ENCODE measurements at places on chromosomes 16 and 17.
A peak's percentile ranks its signal among the peaks of the same experiment; 100 is the strongest.

DNA sequence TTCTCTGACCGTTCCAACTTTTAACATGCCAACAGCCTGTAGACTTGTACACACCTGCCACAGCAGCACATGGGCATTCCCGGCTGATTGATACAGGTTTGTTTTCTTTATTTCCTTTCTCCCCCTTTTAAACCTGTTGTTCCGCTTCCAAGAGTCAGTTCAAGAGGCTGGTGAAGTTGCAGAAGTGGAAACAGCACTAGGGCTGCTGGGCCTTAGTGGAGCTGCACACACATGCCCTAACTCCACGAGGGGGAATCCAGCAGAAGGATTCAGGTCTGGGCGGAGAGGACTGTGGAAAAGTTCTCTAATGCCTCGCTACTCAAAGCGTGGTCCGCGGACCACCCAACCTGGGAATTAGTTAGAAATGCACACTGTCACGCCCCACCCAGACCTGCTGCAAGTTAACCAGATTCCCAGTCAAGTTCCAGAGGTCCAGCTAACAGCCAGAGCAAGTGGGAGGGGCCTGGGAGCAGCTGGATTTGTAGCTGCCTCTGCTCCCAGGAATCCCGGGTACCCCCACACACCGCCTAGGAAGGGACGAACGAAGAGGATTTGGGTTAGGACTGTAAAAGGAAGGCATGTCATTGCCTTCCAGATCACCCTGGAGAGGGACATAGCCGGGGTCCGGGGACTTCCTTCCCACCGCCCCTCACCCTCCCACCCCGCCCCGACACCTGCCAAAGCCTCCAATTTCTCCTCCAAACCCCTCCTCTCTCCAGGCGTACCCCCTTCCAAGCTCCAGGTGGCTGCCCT, 542 bp downstream of the SLC39A11 start:
- peak; percentile 65 for DNase-seq

GRCh38 chr17:64219571-64219970, 43.5 kb downstream of the TEX2 start:
- DNase-seq = no peak

DNA sequence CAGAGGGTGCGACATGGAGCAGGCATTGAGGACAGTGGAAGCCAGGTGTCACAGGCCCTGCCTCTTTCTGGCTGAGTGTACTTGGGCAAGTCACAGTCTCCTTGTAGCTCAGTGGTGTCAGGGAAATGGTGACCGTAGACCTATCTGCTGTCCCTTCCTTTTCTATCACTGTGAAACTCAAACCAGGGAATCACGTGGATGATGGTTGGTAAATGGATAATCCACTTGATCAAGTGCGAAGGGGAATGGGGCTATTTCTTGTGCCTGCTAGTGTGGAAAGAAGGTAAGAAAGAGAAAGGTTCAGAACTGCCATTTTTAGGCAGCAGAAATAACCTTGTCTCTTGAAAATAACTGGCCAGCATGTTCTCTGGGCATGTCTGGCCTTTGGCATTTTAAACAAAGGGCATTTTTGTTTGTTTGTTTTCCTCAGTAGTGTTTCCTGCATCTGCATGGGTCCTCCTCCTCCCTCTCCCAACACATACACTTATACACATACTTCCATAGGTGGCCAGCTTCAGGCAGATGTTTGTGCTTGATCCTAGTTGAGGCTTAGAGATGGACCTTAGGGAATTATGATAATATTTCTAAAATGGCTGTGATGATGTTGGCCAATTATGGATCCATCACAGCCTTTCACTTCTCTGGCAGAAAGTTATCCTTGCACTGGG, 7.1 kb downstream of the TBX4 start:
- DNase-seq = no peak

DNA sequence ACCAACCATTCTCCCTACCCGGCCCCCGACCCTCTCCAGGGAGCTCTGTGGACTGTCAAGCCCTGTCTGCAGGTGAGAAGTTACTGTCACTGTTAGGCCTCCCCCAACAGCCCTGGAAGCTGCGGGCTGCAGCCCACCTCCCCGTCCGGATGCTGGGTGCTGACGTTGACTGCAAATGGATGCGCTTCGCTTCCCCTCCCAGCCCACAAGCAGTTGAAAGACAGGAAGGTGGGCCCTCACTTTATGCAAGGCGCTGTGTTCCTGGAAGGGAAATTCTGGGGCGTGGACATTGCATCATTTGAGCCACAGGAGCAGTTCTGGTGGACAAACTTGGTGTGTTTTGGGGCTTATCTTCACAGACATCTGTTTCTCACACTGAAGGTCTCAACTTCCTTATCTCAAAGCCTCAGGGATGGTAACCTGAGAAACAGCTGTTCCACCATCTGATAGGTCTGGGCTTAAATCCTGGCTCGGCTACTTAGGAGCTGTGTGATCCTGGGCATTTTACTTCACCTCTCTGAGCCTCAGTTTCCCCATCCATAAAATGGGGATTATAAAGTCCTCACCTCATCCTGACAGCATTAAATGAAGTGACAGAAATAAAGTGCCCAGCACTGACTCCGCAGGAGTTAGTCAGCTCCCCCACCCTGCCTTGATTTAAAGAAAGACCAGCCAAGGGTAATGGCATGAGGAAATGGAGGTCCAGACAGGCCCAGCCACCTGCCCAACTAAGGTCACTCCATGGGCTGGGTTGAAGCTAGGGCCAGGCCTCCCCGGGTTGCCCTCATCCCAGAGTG, 4.6 kb upstream of the DRC7 start:
- DNase-seq = no peak

- DNase-seq = no peak
These were observed 117.7 kb downstream of the USP22 start for GRCh38 chr17:20925091-20925490.

GRCh38 chr17:1920948-1921351, 91.1 kb downstream of the RPA1 start:
- no peak for DNase-seq

DNA sequence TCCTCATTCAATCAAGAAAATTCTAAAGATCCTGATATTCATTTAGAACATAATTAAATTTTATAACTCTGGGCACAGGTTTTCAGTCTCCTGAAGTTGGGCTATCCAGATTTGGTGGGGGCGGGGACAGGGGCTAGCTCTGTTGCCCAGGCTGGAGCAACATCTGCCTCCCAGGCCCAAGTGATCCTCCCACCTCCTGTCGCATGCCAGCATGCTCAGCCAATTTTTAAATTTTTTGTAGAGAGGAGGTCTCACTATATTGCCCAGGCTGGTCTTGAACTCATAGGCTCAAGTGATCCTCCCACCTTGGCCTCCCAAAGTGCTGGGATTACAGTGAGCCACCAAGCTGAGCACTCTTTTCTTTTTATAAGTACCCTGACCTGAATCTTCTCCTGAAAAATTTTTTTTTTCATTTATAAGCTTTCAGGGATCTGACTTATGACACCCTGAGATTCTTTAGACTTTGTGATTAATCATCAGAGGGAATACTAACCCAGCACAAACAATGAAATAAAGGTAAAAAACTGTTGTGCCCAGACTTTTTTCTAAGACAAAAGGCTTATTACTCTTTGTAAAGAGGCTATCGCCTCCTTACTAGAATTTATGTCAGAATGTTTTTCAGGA, 62.6 kb downstream of the TUBD1 start:
- DNase-seq = no peak

DNA sequence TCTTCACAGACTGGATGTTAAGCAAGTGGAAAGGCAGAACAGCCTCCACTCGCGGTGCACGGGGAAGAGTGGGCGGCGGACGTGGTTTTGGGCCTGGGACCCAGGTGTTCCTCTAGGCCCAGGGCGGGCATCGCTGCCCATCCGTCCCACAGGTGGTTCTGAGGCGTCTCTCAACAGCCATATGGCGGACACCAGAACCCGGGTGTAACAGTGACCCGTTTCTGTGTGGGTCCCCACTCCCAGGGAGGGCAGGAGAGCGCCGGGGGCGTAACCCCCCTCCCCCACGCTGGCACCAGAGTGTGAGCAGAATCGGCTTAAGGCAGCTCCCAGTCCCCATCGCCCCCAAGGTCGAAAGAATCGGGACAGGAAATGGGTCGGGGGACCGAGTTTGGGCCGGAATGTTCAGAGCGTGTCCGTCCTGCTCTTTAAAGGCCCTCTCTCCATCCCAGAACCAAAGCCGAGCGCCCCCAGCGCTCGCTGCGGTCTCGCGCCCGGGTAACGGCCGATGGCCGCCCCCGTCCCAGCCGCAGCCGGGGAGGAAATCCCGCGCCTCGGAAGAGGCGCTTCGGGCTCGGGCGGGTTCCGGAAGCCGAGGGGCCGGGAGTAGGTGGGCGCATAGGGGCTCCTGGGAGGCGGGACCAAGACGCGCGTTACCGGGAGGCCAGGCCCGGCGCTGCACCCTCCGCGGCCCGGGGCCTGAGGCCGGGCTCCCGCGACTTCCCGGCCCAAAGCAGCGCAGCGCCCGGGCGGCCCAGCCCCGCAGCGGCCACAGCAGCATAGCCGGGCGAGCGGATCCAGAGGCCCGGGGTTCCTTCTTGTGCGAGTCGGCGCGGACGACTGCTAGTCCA, at the start of gene TK2:
TK2 (minus strand) TSS at position 839 of the 848 bp plus-strand sequence; CDS start at position 778, 61 bp downstream.
- peak; percentile 64 for DNase-seq

- no peak for DNase-seq
These were observed 23.7 kb upstream of the PHF12 start for GRCh38 chr17:28975031-28975430.

- no peak for DNase-seq
These were observed 95.9 kb downstream of the ABCC1 start for GRCh38 chr16:16045296-16045695.

DNA sequence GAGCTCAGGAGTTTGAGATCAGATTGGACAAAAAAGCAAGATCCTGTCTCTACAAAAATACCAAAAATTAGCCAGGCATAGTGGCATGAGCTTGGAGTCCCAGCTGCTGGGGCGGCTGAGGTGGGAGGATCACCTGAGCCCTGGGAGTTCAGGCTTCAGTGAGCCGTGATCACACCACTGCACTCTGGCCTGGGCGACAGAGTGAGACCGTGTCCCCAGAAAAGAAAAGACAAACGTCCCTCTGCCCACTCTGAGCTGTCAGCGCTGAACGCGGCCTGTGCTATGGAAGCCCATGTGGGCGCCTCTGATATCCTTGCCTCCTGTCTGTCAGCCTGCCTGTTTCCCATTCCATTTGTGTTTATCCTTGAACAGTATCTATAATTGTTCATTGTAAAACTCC, 50.7 kb downstream of the FOXK2 start:
- DNase-seq = no peak

DNA sequence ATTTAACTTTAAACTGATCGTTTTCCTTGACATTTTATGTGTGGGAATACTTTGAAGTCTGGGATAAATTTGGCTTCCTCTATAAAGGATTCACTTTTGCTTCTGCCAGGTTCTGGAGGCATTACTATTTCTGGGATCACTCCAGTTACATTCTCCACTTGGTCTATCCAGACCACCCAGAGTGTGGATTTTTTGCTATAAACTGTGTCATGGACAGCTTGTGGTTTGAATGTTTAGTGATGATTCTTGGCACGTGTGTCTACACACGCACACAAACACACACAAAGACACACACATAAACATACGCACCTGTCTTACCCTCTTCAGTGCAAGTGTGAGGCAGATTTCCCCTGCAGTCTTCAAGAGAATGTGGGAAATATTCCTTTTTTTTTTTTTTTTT, 27.4 kb upstream of the MSI2 start:
- no peak for DNase-seq

DNA sequence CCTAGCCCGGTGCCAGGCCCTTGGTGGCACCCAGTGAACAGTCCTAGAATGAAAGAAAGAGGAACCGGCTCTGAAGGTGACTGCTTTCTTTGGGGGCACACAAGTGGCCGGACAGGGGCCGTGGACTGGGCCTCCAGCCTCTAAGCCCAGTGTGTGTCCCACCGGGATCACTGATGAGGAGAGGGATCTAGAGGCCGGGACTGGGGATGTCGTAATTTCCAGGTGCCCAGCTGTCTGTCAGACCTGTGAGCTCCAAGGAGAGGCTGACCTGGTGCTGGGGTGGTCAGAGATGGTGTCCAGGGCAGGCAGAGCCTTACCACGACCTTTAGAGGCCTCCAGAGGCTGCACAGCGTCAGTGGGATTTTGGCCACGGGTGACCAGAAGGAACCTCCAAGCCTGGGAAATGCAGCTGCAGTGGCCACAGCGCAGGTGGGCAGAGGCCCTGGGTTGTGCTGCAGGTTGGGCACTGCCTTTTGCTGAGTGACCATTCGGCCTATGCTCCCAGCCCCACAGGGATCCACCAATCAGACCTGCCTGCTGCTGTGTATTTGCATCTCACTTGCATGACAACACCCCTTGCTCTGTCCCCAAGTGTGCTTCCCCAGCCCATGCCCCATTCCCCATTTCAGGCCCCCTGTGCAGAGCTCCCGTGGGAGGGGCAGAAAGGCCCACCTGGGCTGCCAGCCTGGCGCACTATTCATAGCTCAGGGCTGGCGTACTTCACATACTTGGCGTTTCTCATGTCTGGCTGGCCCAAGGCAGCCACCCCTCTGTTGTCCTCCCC, 12.5 kb downstream of the ARHGAP23 start:
- no peak for DNase-seq

GRCh38 chr17:56819431-56820145, 14.1 kb downstream of the C17orf67 start:
- DNase-seq = peak; percentile 18

DNA sequence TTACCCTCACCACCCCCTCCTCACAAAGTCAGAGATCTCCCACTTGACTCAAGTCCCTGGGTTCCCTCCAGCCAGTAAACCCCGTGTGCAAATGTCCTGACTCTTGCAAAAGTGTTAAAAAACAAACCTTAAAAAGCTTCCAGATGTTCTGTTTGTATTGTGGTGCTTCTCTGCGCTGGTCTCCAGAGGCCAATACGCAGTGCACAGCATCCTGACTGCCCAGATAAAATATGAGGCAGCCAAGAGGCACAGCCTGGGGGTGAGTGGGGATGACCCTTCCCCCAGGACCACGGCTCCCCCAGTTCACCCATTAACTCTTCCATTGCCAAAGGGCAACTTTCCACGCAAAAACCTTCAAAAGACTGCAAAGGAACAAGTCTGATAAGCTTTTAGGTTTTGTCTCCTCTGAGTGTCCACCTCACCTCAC, 291.8 kb downstream of the SOX9 start:
- no peak for DNase-seq

DNA sequence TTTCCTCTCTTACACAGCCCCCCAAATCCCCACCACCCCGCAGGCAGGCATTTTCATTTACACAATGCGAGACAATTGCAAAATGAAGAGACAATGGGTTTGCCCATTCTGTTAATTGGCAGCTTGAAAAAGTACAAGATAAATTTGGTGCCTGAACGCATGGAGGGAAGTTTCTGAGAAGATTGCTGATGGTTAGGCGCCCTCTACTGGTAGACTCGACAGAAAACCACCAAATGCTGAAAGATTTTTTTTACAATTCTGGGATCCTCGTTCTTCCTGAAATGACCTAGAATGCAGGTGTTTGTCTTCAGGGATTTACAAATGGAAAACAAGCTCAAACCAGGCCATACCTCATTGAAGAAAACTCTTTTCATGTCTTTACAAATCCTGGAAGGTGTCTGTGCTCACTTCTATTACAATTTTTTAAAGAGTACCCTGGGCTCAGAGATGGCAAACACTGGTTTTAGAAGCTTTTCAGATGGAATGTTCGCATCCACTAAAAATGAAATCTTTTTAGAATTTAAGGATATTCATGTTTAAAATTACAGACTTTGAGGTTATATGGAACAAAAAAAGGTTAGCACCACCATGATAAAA, 338.5 kb downstream of the PMP22 start:
- no peak for DNase-seq

Data from nucleus accumbens (tissue), 56 donors.